ENCODE measurements at places on chromosomes 7 and 10.
A peak's percentile ranks its signal among the peaks of the same experiment; 100 is the strongest.

DNA sequence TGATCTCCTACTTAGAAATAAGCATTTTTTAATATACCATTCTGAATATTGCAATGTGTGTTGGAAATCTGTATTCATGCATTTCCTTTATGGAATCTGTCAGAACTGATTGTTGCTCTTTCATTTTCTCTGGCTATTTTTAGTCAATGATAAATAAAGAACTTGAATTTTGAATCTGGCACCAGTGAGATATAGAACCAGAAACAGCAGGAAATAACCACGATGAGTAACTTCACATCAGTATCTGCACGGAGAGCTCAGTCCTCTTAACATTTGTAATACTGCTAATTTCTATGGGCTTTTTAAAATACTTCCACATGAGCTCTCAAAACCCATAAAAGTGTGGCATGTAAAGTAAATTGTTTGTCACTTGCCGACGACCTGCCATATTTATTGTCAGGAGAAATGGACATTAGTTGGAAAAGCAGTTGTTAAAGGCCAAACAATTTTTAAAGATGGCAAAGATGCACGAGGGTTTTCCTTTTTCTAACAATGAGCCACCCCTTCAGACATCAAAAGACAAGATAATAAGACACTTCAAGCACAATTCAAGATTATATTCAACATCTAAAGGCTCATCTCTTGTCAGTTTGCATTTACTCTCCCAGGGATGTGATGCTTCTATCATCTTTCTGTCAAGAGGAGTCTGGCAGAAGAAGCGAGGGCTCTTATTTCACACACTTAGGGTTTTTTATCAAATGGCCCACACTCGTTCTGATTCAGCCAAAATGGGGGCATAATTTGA lies 118.3 kb downstream of the POU6F2 start:
- no peak for DNase-seq

DNA sequence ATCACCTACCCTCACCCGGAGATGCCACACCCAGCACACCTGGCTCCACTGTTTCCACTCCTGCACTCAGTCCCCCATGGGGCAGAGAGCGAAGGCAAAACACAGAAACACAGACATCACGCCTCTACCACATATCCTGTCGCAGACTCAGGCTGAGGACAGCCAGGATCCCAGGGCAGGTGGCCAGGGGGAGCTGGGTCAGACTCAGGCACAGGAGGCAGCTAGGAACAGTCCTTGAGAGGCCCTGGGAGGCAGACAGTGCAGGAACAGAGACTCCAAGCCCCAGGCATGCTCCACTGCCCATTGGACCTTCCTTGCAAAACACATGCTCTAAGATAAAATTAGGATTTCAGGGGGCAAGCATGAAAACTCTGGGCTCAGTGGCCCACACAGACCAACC lies 154.4 kb upstream of the C7orf33 start:
- DNase-seq: no peak

DNA sequence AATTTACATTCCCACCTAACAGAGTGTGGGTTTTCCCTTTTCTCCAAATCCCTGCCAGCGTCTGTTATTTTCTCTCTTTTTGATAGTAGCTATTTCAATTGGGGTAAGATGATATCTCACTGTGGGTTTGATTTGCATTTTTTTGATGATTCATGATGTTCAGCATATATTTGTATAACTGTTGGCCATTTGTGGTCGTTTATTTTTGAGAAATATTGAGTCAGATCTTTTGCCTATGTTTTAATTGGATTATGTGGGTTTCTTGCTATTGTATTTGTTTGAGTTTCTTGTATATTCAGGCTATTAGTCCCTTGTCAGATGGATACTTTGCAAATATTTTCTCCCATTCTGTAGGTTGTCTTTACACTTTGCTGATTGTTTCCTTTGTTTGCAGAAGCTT lies 193.8 kb downstream of the ABCA13 start:
- no peak for DNase-seq

DNA sequence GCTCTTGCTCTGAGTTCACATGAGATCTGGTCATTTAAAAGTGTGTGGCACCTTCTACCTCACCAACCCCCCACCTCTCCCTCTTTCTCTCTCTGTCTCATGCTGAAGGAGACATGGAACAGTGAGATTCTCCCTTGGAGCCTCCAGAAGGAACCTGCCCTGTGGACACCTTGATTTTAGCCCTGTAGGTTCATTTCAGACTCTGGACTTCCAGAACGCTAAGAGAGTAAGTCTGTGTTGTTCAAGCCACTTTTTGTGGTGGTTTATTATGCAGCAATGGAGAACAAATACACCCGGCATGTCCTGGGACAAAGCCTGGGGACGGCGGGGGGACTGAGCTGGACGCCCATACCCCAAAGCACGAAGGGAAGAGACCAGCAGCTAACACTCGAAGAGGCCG lies 20.7 kb upstream of the GIMAP8 start:
- no peak for DNase-seq

- no peak for DNase-seq
Measured at GRCh38 chr10:93313798-93314197, 168.3 kb downstream of the MYOF start.

- no peak for DNase-seq
Measured at GRCh38 chr7:27917119-27917518, 177.2 kb downstream of the TAX1BP1 start.

DNA sequence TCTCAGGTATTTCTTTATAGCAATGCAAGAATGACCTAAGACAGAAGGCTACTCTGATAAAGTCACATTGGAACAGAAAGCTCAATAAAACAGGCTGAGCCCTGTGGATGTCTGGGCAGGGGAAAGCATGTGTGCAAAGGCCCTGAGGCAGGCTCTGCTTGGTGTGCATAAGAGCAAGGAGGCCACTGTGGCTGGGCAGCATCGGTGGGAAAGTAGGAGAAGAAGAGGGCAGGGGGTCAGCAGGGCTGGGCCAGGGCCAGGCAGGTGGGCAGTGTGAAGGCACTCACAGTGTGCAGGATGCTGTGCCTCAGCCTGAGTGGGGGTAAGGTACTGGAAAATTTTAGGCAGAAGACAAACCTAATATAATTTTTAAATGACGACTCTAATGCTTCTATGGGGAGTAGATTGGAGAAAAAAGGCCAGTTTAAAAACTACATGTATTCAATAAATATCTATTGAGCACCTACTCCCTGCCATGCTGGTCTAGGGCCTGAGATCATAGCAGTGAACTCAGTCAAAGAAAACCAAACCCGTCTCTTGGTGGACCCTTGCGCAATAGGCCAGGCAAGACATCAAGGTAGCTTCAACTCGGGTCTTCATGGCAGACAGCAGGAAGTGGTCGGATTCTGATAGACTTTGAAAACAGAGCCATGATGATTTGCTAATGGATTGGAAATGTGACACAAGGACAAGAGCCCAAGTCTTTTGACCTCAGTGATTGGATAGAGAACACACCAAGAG lies 572.3 kb downstream of the TCERG1L start:
- no peak for DNase-seq

DNA sequence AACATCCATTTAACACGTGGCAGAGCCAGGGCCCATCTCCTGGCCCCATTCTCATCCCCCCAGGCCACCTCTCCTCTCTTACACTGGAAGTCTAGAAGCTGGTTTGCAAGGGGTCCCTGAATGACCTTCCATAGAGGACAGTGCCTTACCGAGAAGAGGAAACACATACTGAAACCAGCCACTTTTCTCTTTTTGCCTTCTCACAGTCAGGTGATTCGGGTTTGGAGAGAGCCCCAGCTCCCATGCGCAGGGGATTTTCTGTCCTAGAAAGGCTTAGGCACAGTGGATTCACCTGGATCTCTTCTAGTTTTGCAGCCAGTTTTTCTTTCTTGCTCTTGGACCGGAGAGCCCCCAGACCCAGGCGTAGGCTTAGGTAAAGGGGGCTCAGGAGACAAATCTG lies 334.1 kb upstream of the C7orf33 start:
- DNase-seq: no peak

- no peak for DNase-seq
Measured at GRCh38 chr10:71636588-71636987, 83.0 kb downstream of the C10orf105 start.

DNA sequence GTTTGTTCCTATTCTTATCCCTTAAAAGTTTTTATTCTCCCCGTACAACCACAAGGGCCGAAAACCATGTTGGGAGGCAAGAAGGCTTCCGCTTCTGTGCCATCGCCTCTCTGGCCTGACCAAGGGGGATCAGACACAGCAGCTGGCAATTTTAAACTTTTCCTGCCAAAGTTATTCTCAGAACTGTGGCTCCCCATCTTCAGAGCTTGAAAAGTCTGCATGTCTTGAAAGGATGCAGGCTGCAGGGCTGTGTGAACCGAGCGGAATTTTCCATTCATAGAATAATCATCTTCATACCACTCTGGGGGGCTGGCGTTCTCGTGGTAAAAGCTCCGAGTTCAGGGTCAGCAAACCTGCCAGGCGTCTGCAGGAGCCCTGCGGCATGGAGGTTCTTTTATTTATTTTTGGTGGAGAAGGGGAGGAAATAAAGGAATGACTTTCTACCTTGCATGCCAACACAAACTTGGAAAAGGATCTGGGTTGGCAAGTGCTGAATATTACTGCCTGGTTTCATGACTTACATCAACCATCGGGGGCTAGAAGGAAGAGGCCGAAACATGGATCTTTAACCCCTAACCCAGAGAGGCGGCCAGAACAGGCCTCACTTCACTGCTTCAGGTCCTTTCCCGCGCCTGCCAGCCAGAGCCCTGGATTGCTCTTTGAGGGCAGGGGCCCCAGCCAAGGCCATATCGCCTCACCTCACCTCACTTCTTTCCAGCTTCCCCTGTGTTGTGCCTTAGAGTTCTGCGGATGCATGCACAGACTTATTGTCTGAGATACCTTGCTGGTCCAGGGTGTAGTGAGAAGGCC lies 3.0 kb upstream of the NANOS1 start:
- DNase-seq: no peak

DNA sequence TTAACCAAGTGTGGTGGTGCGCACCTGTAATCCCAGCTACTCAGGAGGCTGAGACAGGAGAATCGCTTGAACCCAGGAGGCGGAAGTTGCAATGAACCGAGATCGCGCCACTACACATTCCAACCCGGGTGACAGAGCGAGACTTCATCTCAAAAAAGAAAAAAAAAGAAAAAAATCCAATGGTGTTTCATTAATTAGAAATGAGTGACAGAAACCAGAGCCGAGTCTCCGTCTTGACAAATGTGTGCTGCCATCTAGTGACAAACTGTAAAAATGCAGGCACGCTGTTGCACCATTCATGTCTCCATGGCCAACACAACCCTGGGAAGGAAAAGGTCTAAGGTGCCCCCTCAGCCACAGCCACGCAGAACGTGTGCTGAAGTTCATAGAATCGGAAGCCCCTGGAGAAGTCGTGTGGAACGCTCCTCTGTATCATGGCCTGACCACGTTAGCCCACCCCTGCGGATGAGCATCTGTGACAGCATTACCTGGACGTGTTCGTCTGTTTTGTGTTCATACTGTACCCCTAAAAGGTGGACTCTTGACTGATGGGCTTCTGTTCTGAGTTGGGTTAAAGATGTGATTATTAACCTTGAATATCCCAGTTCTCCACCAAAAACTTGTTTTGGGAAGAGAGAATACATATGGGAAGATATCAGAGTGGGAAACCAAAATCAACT lies 94.9 kb downstream of the LYZL2 start:
- peak; percentile 73 for DNase-seq

- DNase-seq: no peak
Measured at GRCh38 chr7:134777908-134778580, 1.4 kb upstream of the CALD1 start.

GRCh38 chr10:92809840-92810239 lies 38.5 kb upstream of the EXOC6 start:
- DNase-seq: no peak

DNA sequence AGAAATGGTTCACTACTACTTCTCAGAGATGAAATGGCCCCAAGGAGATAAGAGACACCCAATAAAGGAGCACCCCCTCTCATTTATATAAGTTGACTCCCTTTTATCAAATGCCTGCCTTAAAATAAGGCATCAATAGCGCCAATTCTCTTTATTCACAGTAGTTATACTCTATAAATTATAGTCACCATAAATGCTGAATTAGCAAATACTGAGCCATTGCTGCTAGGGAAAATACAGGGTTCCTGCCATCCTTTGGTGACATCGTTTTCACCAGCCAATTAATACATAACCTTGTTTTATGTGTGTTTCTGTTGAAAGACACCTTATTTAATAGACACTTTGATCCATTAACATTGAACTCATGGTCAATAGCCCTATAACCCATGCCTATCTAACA lies 28.6 kb downstream of the DCLRE1C start:
- no peak for DNase-seq

GRCh38 chr7:31981874-31982390 lies 88.3 kb downstream of the PDE1C start:
- DNase-seq: no peak

- DNase-seq: peak; percentile 46
Measured at GRCh38 chr7:105707381-105707780, 126.1 kb upstream of the EFCAB10 start.

GRCh38 chr10:103733045-103733419 lies 122.3 kb downstream of the SH3PXD2A start:
- no peak for DNase-seq

- no peak for DNase-seq
Measured at GRCh38 chr10:10320956-10321355, 696.7 kb upstream of the CELF2 start.

DNA sequence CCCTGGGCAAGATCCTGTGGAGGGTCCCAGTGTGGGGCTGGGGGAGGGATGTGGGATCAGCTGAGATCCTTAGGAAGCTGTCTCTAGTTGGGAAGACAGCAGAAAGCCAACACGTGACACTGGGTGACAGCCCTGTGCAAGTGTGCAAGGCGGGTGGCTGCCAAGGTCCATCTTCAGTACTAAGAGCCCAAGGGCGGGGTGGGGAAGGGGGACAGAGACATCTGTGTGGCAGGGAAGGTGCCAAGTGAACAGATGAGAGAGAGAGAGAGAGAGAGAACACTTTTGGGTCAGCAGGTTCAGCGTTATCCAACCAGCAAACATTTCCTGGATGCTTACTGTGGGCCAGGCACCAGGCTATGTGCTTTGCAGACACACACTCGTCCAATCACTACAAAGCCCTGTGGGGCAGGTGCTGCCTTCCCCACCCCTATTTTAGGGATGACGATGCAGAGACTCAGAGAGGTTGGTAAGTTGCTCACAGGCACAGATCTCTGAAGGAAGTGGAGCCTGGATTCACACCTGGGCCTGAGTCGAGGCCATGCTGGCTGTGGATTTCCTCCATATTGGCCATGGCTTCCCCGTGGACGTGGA lies 135.7 kb downstream of the GRK5 start:
- no peak for DNase-seq

DNA sequence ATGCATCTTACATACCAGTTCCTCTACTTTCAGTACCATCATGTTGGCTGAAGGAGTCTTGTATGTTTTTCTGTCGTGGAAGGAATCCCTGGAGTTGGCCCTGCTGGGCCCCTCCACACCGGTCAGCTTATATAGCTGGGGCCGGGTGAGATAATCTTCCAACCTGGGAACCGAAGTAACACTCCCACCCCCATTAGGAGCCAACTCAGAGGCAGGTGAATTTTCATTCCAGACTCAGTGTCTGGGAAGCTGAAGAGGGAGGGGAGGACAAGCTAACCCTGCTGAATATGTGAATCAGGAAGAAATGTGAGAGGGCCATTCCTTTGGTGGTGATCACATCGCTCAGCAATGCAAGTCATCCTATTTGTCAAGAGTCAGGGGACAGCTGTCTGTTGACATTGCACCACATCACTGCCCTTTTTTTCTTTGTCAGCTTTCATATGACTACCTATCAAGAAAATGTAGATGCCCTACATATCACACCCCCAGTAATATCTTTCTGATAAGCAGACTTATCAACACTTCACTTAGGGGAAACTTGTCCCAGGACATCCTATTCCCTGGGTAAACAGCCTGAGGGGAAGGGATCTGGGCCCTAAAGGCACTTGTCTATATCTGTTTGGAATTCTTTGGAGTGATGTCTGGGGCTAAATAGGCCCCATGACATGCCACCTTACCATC lies at the start of gene ANKRD1:
Gene ANKRD1, minus strand, starts transcription at position 102 of the 681 bp plus-strand sequence. Its CDS starts 60 bp downstream, at position 42.
- DNase-seq: peak; percentile 72
